ENCODE measurements at places on chromosomes 4 and X. TPM values are rescaled to one million over a fixed set of nuclear protein-coding genes. Genes with fewer than 3 reads are reported as not detected.

CT45A1 gene
- total RNA-seq, result not detected

KANTR gene
- total RNA-seq, result 29.8 TPM

PPID gene
- 29.9 TPM for total RNA-seq

DNA sequence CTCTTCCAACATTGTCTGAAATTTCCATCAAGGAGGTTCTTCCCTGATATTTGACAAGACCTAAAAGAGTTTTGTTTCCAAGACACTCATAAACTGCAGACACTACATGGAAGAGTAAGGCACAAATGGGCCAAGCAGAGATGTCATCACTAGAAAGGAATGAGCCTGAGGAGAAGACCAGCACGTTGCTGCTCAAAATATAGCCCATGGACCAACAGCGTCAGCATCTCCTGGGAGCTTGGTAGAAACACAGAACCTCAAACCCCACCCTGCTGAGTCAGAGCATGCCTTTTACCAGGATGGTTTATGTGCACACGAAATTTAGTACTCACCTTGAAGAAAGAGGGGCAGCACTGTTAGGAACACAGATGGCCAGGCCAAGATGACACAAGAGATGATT, 128.7 kb upstream of the MID1 start:
- no peaks in the 10 kb centered on the region for H3K36me3 ChIP-seq
- no peak overlapping the region for H3K4me3 ChIP-seq
- H3K4me1 ChIP-seq, result no peaks in the 10 kb centered on the region
- H3K27ac ChIP-seq, result no peak overlapping the region
- no peak for DNase-seq
- no peaks in the 10 kb centered on the region for H3K27me3 ChIP-seq

GRCh38 chrX:138775517-138775916, 64.0 kb upstream of the FGF13 start:
- H3K27ac ChIP-seq, result no peak overlapping the region
- no peaks in the 10 kb centered on the region for H3K36me3 ChIP-seq
- no peak overlapping the region for H3K4me3 ChIP-seq
- H3K27me3 ChIP-seq, result peaks cover 9% of the 10 kb centered on the region

DNA sequence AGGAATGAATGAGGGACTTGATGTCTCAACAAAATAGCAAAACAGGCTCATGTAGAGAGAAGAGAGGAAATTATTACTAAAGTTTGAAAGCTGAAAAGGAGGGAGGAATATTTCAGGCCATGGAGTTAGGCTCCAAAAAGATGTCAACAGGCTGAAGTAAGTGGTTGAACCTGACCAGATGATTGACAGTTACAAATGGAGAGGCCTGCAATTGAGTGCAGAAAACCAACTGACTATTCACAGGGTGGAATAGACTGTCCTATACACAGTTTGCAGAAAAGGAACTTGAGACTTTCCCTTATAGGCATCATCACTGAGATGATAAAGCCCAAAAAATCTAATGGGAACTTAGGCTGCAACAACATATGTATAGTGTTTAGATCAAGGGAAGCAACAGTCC, 233.3 kb downstream of the AR start:
- peaks cover 3% of the 10 kb centered on the region for H3K27me3 ChIP-seq
- H3K27ac ChIP-seq, result no peak overlapping the region
- H3K36me3 ChIP-seq, result no peaks in the 10 kb centered on the region
- no peak overlapping the region for H3K4me3 ChIP-seq
- DNase-seq, result no peak

DNA sequence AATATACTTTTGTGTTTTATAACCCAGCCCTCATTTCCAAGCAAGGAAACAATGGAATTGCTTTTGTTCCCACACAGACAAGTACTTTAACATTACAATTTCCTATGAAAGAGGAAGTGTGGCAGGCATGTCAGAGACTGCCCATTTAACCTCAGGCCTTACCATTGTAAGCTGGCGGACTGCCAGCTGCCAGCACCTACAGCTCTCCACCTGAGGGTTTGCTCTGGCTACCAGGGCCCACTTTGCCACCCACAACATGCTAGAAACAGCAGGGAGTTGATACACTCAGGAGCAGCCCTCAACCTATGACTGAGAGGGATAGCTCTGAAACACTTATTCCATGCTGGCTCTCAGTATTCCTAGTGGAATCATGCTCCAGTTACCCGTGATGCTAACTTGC, 152.3 kb upstream of the PRDX4 start:
- no peak for DNase-seq
- H3K27me3 ChIP-seq, result no peaks in the 10 kb centered on the region

GRCh38 chrX:130775849-130776248, 127.2 kb downstream of the ENOX2 start:
- H3K36me3 ChIP-seq, result no peaks in the 10 kb centered on the region
- no peak overlapping the region for H3K27ac ChIP-seq
- H3K4me3 ChIP-seq, result no peak overlapping the region
- H3K4me1 ChIP-seq, result no peaks in the 10 kb centered on the region
- DNase-seq, result no peak

GRCh38 chrX:54980334-54980733, 13.7 kb downstream of the PFKFB1 start:
- H3K4me1 ChIP-seq, result no peaks in the 10 kb centered on the region
- H3K4me3 ChIP-seq, result no peak overlapping the region

GRCh38 chr4:33625748-33626147, 2618.6 kb downstream of the ARAP2 start:
- no peak for DNase-seq
- H3K4me1 ChIP-seq, result no peaks in the 10 kb centered on the region
- no peak overlapping the region for H3K4me3 ChIP-seq

DNA sequence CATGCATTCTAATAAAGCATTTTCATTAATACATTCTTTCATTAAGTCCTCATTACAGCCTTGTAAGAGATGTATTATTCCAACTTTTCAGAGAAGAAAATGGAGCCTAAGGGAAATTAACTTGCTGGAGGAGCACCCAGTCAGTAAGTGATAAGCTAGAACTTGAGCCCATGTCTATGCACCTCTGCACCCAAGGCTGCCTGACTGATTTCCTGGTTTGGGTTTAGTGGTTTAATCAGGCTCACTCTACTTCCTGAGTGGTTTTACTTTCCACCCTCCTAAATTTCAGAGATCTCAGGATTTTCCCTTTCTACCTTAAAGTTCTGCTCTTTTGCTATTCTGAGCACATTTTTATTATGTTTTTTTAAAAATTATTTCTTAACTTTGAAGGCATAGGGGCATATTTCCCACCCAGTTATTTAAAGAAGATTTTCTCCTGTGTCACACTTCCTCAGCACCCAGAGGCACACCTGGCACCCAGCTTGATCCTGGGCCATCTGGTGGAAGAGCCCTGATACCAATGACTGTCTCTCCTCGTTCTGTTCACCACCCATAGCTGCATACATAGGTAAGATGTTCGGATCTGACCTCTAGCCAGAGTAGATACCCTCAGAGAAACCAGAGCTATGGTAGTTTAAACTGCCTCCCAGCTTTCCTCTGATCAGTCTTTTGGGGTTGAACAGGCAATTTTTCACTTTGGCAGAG, 10.4 kb downstream of the CORIN start:
- H3K27me3 ChIP-seq, result peaks cover 3% of the 10 kb centered on the region
- no peaks in the 10 kb centered on the region for H3K36me3 ChIP-seq
- H3K27ac ChIP-seq, result no peak overlapping the region
- DNase-seq, result no peak
- no peaks in the 10 kb centered on the region for H3K4me1 ChIP-seq

DNA sequence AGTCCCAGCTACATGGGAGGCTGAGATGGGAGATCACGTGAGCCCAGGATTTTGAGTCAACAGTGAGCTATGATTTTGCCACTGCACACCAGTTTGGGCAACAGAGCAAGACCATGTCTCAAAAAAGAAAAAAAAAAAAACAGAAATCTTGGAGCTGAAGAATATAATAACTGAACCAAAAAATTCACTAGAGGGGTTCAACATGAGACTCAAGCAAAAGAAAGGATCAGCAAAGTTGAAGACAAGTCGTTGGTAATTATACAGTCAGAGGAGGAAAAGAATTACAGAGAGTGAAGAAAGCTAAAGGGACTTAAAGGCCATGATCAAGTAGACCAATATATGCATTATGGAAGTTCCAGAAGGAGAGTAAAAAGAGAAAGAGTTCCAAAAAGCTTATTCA, 26.9 kb downstream of the SHROOM4 start:
- H3K36me3 ChIP-seq, result no peaks in the 10 kb centered on the region
- H3K27me3 ChIP-seq, result peaks cover 12% of the 10 kb centered on the region
- no peak overlapping the region for H3K27ac ChIP-seq
- no peak overlapping the region for H3K4me3 ChIP-seq
- no peaks in the 10 kb centered on the region for H3K4me1 ChIP-seq

- DNase-seq, result no peak
- H3K27me3 ChIP-seq, result peaks cover 3% of the 10 kb centered on the region
- H3K4me1 ChIP-seq, result peaks cover 7% of the 10 kb centered on the region
- H3K27ac ChIP-seq, result no peak overlapping the region
- H3K4me3 ChIP-seq, result no peak overlapping the region
Observed at GRCh38 chr4:4868040-4868757, 8.7 kb downstream of the MSX1 start.

DNA sequence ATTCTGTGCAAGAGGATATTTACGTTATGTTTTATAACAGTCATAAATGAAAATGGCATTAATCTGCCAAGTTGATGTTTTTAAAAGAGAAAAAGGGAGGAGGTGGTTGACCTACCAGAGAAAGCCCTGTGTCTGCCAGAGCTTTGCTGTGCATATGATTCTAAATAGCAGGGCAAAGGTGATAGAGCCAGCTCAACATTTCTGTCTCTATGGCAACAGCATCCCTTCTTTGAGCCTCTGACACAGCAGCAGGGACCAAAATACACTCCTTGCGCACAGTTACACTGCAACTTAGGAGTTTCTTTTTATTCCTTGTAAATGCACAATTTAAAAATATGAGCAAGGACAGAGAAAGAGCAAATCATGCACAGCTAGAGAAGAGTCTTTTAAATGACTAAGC, 133.3 kb upstream of the RAI2 start:
- H3K36me3 ChIP-seq, result no peaks in the 10 kb centered on the region
- H3K4me1 ChIP-seq, result no peaks in the 10 kb centered on the region
- H3K27ac ChIP-seq, result no peak overlapping the region
- no peak for DNase-seq
- H3K4me3 ChIP-seq, result no peak overlapping the region

DNA sequence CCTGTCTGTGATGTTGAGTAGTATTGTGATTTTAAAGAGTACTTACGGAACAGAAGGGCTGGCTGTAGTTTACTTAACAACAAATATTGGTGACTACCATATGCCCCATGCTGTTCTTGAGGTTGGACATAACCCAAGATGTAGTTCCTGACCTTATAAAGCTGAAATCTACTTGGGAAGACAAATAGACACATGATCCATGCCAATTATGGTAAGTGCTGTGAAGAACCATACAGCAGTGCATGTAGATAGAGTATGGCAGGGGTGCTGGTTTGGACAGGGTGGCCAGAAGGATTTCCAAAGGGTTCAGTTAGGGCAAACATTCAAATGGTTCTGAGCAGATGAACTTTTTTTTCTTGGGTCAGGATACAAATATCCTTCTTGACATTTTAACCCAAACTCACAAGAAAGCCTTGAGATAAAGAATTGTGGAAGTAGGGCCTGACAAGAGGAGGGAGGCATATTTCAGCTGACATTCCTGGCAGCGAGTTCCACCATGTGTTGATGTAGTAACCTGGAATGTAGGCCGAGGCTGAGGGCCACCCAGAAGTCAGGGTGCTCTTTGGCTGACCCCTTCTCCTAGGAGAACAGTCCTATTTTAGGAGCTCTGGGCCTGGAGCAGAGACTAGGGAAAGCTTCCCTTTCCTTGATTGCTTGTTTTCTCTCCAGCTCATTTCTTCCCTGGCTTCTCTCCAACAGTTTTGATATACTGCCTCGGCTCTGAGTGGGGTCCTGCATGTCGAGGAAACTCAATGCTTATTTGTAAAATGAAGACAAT, 74.2 kb downstream of the FREM3 start:
- H3K4me1 ChIP-seq, result no peaks in the 10 kb centered on the region
- H3K4me3 ChIP-seq, result no peak overlapping the region
- peak; percentile 57 for DNase-seq
- no peaks in the 10 kb centered on the region for H3K27me3 ChIP-seq

GRCh38 chr4:68375667-68376559, 26.0 kb upstream of the YTHDC1 start:
- no peak overlapping the region for H3K27ac ChIP-seq
- no peaks in the 10 kb centered on the region for H3K4me1 ChIP-seq
- H3K27me3 ChIP-seq, result no peaks in the 10 kb centered on the region
- H3K36me3 ChIP-seq, result no peaks in the 10 kb centered on the region
- peak overlapping the region; percentile 55 for H3K4me3 ChIP-seq

- no peaks in the 10 kb centered on the region for H3K4me1 ChIP-seq
- H3K4me3 ChIP-seq, result no peak overlapping the region
- DNase-seq, result no peak
- H3K27ac ChIP-seq, result no peak overlapping the region
Observed at GRCh38 chr4:11791797-11792196, 363.1 kb upstream of the HS3ST1 start.

- H3K36me3 ChIP-seq, result no peaks in the 10 kb centered on the region
- no peak overlapping the region for H3K27ac ChIP-seq
- no peak for DNase-seq
- no peaks in the 10 kb centered on the region for H3K4me1 ChIP-seq
- H3K27me3 ChIP-seq, result no peaks in the 10 kb centered on the region
Observed at GRCh38 chr4:156654410-156654809, 317.2 kb downstream of the PDGFC start.

DNA sequence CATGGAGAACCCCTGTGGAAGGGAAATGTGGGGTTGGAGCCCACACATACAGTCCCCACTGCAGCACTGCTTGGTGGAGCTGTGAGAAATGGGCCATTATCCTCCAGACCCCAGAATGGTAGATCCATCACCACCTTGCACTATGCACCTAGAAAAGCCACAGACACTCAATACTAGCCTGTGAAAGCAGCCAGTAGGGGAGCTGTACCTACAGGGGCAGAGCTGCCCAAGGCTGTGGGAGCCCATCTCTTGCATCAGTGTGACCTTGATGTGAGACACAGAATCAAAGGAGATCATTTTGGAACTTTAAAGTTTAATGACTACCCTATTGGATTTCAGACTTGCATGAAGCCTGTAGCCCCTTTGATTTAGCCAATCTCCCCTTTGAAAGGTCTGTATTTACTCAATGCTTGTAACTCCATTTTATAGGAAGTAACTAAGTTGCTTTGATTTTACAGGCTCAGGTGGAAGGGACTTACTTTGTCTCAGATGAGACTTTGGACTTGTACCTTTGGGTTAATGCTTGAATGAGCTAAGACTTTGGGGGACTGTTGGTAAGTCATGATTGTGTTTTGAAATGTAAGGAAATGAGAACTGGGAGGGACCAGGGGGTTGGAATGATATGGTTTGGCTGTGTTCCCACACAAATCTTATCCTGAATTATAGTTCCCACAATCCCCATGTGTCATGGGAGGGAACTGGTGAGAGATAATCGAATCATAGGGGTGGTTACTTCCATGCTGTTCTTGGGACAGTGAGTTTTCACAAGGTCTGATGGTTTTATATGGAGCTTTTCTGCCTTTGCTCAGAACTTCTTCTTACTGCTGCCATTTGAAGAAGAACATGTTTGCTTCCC, 352.6 kb downstream of the INPP4B start:
- H3K27ac ChIP-seq, result no peak overlapping the region
- no peak overlapping the region for H3K4me3 ChIP-seq
- DNase-seq, result no peak

DNA sequence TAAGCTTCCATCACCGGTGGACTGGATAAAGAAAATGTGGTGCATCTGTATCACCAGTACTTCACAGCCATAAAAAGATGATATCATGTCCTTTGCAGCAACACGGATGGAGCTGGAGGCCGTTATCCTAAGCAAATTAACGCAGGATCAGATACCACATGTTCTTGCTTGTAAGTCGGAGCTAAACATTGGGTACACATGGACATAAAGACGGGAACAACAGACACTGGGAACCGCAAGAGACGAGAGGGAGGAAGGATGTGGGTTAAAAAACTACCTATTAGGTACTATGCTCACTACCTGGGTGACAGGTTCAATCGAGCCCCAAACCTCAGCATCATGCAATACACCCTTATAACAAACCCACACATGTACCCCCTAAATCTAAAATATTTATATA, 16.3 kb upstream of the IDS start:
- H3K4me1 ChIP-seq, result no peaks in the 10 kb centered on the region
- no peak for DNase-seq
- no peak overlapping the region for H3K27ac ChIP-seq
- H3K27me3 ChIP-seq, result no peaks in the 10 kb centered on the region
